ENCODE measurements at places on chromosomes 6 and 20.

DNA sequence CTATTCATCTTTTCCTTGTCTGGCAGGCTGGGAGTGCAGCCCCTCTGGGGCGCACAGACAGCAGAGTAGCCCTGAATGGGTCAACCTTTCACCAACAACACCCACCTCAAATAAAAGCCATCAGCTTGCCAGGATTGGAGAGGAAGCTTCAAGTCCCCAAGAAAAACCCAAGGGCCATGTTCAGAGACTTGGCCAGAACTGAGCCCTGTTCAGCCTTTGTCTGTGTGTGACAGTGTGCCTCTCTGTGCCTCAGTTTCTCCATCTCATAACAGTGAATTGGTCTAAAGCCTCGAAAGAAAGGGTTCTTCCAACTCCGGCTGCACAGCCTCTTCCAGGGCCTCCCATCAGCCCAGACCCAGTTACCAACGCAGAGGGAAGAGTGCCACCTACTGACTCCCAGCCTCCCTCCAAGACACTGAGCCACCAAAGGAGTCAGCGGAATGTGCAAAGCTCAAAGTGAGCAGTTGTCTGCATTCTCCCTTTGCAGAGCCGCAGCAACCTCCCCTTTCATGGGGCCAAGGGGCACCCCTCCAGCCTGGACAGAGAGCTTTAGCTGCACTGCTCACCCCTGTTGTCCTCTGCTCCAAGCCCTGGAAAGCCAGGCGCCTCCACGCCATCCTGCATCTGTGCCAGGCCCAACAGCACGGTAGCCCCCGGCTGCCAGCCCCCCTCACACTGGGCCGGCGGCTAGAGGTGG, 82.7 kb upstream of the TOP1 start:
- no peak for DNase-seq

DNA sequence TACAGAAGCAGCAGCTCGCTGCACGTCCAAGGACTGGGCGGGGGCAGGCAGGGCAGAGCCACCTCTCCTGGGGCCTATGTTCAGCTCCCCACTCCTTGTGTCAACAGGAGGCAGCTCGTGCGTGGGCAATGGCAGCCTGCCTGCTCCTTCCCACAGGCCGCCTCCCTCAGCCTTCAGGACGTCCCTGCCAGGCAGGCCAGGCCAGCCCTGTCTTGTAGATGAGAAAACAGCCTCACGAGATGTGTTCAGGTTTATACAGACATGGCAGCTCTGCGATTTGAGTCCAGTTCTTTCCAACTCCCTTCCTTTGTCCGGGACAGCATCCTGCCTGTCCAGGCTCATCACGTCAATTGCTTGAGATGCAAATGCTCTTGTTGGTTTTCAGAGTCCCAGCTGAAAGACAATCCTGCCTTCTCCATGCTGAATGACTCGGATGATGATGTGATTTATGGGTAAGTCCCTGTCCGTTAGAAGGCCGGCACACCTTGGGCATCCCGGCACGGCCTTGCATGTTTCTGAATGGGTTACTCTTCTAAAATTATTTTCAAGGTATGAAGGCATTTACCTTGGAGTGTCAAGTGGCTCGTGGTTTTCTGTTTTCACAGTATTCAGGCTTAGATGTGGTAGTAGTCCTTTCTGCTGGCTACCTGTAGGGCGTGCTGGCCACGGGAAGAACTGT, 13.5 kb downstream of the DYNLT1 start:
- no peak for DNase-seq

DNA sequence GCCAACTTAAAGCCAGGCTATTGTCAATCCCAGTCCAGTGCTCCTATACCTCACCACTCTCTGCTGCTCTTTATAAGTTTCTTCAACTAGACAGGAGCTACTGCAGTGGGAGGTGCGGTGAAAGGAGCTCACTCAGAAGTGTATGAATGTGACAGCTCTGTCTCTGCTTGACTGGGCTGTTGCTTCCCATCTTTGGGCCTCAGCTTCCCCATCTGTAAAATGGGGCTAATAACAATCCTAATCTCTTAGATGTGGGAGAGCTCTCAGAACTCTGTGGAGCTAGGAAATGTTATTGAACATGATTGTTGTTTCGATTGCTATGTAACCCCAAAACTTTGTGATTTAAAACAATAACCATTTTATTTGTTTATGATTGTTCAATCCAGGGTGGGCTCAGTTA, 8.4 kb upstream of the RALY start:
- no peak for DNase-seq

DNA sequence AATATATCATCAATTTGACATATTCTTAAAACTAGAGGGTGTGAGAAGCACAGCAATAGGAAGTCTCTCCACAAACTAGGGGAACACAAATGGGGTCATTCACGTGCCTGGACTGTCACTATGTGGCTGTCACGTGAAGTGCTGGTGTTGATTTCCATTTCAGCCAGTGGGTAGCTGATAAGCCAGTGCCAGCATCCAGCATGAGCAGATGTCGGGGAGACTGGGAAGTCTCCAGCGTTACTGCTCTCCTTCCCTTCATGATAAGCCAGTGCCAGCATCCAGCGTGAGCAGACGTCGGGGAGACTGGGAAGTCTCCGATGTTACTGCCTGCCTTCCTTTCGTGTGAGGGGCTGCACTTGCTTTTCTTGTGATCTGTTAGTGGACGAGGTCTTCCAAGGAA, 5.6 kb upstream of the SLC17A9 start:
- no peak for DNase-seq

DNA sequence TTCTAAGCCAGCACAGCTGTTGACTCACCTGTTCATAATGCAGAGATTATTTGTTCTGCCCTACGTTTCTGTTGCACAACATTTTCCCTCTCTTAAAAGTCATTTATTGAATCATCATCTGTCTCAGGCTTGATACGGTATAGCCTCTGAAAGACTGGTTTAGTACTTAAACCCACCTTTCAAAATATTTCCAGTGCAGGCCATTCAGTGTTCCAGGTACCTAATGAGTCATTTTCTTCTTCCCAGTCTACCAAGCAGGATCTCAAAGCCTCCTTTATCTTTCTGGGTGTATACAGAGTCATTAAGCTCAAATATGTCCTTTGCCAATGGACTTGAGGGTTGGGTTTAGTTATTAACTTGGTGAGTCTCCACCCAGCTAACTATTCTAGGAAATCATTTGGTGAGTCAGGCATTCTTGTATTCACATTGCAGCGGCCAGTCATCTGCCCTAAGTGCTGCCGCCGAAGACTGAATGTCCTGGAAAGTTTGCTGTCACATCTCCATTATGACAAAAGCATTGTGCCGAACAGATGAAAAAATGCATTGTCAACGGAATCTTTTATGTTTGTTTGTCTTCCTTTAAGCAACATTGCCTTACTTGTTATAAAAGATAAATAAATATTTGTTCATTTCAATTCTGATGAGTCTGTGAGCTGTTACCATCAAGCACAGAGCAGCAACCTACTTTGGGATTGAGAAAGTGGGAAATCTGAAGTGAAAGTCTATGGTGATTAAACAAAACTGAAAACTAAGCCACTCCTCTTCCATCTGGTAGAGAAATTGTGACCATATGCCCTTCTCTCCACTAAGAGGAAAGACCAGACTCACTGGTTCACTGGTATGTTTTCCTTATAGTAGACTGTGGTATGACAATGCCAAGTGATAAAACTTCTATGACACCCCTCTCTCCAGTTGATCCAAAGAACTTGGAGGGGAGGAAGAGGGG, 14.3 kb upstream of the FAM135A start:
- DNase-seq, result no peak

DNA sequence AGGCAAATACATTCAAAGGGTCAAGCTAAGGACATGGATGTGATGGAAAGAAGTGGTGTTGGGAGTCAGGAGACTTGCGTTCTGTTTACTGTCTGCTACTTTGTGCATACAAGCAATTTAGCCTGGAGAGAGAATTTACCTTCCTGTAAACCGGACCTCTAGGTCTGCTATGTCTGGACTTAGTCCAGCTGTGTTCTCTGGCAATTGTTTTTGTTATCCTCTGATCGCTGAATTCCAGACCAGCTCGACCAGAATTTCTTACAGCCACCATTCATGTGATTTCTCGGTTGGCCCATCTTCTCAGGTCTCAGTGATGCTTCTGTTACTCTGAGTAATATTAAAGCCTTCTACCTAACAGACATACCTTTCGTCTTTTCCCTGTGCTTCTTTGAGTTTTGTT, 75.2 kb downstream of the LRRC1 start:
- no peak for DNase-seq

Data from cerebellar nuclear complex (tissue), 1 donor.